Activated naive CD4-positive, alpha-beta T cell treated with anti-CD3 and anti-CD28 coated beads for 36 hours (primary cell): ENCODE measurements at places on chromosomes 11 and 22. TPM values are rescaled to one million over a fixed set of nuclear protein-coding genes. Genes with fewer than 3 reads are reported as not detected.

Gene RFPL2
- not detected for total RNA-seq

Gene WNT7B
- not detected for total RNA-seq

Gene PDGFD
- total RNA-seq, result not detected

Gene DRD2
- total RNA-seq, result not detected

DNA sequence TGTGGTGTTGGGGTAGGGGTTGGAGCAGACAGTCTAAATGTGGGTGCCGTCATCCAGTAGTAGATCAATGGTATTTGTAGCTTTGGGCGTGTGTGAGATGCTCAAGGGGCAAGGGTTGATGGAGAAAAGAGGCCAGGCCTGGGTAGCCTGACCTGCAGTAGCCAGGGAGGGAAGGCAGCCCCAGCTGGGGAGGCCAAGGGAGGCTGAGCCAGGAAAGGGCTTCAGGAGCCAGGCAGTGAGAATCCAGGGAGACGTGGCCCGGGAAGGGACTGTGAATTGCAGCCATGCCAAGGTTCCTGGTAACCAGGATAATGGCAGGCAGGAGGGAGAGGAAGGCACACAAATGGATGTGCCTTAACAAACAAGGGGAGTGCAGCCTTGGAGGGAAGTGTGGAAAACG, 2.5 kb upstream of the DERL3 start:
- DNase-seq, result no peak
- peaks cover 3% of the 10 kb centered on the region for H3K27me3 ChIP-seq
- no peak overlapping the region for H3K27ac ChIP-seq
- H3K36me3 ChIP-seq, result no peaks in the 10 kb centered on the region

- peak overlapping the region; percentile 78 for H3K4me3 ChIP-seq
- H3K36me3 ChIP-seq, result peaks cover 10% of the 10 kb centered on the region
- peak; percentile 58 for DNase-seq
- H3K27me3 ChIP-seq, result no peaks in the 10 kb centered on the region
- H3K27ac ChIP-seq, result peak overlapping the region; percentile 61
- H3K4me1 ChIP-seq, result peaks cover 33% of the 10 kb centered on the region
These were observed 714 bp downstream of the CD59 start for GRCh38 chr11:33735271-33736147.

- H3K36me3 ChIP-seq, result peaks cover 45% of the 10 kb centered on the region
- no peak for DNase-seq
- H3K27ac ChIP-seq, result peak overlapping the region; percentile 86
- peak overlapping the region; percentile 97 for H3K4me3 ChIP-seq
- H3K4me1 ChIP-seq, result peaks cover 34% of the 10 kb centered on the region
These were observed 1.4 kb downstream of the SCO2 start for GRCh38 chr22:50523806-50524675.

DNA sequence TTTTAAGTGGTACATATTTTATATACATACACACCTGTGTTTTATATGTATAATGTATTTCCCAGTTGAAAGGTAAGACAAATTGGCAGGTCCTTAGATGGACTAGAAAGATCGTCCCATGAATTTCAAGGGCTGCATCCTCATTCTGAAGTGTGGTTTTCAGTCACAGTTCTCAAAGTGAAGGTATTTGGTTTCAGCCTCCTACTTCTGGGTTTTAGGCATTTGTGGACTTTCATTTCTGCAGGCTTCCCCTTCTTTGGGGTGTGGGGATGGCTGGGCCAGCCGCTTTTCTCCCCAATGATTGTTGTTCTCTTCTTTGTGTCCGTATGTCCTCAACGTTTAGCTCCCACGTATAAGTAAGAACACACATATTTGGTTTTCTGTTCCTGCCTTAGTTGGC, 10.0 kb downstream of the DCPS start:
- H3K27ac ChIP-seq, result no peak overlapping the region
- no peak for DNase-seq
- no peaks in the 10 kb centered on the region for H3K27me3 ChIP-seq
- H3K4me1 ChIP-seq, result peaks cover 27% of the 10 kb centered on the region

- H3K36me3 ChIP-seq, result peaks cover 31% of the 10 kb centered on the region
- H3K27me3 ChIP-seq, result no peaks in the 10 kb centered on the region
- DNase-seq, result no peak
- peaks cover 37% of the 10 kb centered on the region for H3K4me1 ChIP-seq
- no peak overlapping the region for H3K27ac ChIP-seq
- H3K4me3 ChIP-seq, result no peak overlapping the region
These were observed 28.4 kb downstream of the GRAMD1B start for GRCh38 chr11:123458501-123458900.

DNA sequence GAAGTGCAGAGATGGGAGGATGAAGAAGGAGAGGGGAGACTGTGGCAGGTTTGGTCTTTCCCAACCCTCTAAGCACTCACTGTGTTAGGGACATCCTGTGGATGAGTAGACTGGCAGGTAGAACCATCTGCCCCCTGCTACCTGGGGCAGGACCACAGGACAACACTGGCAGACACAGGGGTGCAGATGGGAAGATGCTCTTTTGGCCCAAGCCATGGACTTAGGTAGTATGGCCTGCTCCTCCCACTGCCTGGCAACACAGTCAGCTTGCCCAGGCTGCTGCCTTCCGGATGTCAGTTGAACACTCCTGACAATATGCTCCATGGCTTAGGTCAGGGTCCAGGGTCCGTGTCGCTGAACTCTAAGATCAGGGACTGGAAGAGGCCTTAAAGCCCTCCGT, 140.7 kb upstream of the NAV2 start:
- no peak for DNase-seq
- H3K27me3 ChIP-seq, result peaks cover 4% of the 10 kb centered on the region
- H3K4me3 ChIP-seq, result no peak overlapping the region
- no peaks in the 10 kb centered on the region for H3K36me3 ChIP-seq
- H3K27ac ChIP-seq, result no peak overlapping the region
- H3K4me1 ChIP-seq, result no peaks in the 10 kb centered on the region

- peaks cover 21% of the 10 kb centered on the region for H3K4me1 ChIP-seq
- no peak for DNase-seq
- no peak overlapping the region for H3K4me3 ChIP-seq
These were observed 121.9 kb upstream of the HSD17B12 start for GRCh38 chr11:43558556-43559127.

DNA sequence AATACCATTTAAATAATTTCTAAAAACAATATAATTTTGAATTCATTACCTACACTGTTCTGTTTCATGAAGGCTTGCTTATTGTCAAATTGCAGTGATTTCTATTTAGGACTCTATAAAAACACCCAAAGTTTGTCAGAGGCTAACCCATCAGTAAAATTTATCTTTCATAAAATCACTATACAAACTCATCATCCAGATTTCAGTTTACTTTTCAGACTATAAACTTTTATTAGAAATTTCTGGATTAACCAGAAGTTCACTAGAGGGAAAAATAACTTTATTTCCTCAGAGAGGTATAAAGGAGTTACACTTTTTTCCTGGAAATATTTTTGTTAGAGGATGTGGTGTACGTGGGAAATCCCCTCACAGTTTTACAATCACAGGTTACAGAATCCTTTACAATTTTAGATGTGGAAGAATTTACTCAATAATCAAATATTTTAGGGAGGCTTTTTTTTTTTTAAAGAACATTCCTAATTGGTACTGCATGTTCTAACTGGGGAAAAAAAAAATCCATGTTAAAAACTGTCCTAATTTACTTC, 176.7 kb downstream of the SWAP70 start:
- H3K4me3 ChIP-seq, result no peak overlapping the region
- no peak for DNase-seq
- H3K4me1 ChIP-seq, result peaks cover 41% of the 10 kb centered on the region
- H3K36me3 ChIP-seq, result peaks cover 13% of the 10 kb centered on the region
- no peaks in the 10 kb centered on the region for H3K27me3 ChIP-seq

DNA sequence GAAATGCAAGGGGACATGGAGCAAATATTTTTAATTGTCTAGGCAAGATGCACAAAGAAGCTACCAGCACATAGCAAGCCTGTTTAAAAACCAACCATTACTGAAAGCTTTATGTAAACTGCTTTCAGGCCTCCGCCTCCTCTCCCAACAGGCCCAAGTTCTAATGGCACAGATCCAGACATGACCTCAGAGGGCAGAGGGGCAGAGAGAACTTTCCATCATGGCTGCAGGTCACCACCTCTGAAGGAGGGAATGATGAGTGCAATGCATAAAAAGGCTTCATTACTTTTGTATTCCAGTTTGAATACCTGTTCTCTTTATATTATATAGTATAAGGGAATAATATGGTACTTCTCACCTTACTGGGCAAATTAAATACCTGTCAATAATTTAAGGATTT, 15.2 kb downstream of the DDX17 start:
- no peak for DNase-seq
- H3K4me1 ChIP-seq, result peaks cover 70% of the 10 kb centered on the region
- peaks cover 75% of the 10 kb centered on the region for H3K36me3 ChIP-seq
- H3K27me3 ChIP-seq, result no peaks in the 10 kb centered on the region

GRCh38 chr11:64456509-64457320, 97.8 kb downstream of the RPS6KA4 start:
- H3K4me1 ChIP-seq, result no peaks in the 10 kb centered on the region
- no peaks in the 10 kb centered on the region for H3K36me3 ChIP-seq
- no peak overlapping the region for H3K27ac ChIP-seq
- H3K27me3 ChIP-seq, result no peaks in the 10 kb centered on the region
- no peak overlapping the region for H3K4me3 ChIP-seq

DNA sequence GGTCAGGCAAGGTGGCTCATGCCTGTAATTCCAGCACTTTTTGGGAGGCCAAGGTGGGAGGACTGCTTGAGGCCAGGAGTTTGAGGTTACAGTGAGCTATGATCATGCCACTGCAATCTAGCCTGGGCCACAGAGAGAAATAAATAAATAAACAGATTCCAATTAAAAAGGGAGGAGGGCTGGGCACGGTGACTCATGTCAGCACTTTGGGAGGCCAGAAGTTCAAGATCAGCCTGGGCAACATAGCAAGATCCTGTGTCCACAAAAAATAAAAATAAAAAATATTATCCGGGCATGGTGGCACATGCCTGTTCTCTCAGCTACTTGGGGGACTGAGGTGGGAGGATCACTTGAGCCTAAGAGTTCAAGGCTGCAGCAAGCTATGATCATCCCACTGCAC, 7.5 kb downstream of the CYB561A3 start:
- DNase-seq, result no peak
- no peak overlapping the region for H3K4me3 ChIP-seq
- H3K27me3 ChIP-seq, result no peaks in the 10 kb centered on the region

GRCh38 chr11:83543706-83544439, 257.7 kb upstream of the CCDC90B start:
- H3K4me3 ChIP-seq, result no peak overlapping the region
- no peaks in the 10 kb centered on the region for H3K36me3 ChIP-seq
- H3K4me1 ChIP-seq, result no peaks in the 10 kb centered on the region
- H3K27ac ChIP-seq, result no peak overlapping the region

DNA sequence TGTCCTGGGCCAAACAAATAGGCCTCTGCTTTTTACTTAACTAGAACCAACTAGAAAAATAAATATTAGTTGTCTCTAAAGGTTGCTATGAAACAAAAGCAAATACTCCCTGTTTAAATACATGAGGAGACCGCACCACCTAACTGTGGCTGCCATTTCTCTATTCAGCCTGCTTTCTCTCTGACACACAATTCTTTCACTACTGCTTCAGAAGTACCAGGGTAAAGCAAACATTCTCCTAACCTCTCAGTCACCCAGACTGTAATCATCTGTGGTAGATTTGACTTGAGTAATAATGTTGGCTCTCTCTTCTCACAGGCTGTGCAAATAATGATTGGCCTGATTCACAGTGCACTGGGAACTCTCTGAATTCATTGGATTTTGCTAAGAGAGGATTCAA, 41.0 kb upstream of the MS4A8 start:
- H3K36me3 ChIP-seq, result no peaks in the 10 kb centered on the region
- no peak overlapping the region for H3K27ac ChIP-seq
- no peak for DNase-seq

DNA sequence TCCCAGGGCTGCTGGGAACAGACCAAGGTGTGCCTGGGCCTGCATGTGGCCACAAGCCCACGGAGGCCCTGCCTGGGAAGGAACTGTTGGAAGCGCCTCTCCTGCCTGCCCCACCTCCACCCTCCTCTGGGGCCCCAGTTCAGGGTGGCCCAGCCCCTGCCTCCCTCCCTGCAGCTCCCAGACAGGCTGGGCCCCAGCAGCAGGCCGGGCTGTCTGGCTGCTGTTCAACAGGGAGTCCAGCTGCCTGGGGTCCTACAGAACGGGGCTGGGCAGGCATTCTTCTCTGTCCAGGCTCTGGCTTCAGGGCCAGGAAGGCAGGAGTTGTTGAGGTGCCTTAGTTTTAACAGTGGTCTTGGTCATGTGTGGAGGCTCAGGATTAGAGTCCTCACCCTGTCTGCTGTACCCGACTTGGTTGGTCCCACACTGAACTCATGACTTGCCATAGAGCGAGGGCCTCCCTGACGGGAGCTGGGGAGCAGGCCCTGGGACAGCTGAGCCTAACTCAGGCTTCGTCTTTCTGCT, 11.8 kb downstream of the PRDM11 start:
- peaks cover 2% of the 10 kb centered on the region for H3K36me3 ChIP-seq
- peaks cover 4% of the 10 kb centered on the region for H3K4me1 ChIP-seq
- H3K4me3 ChIP-seq, result no peak overlapping the region
- no peaks in the 10 kb centered on the region for H3K27me3 ChIP-seq
- H3K27ac ChIP-seq, result no peak overlapping the region

DNA sequence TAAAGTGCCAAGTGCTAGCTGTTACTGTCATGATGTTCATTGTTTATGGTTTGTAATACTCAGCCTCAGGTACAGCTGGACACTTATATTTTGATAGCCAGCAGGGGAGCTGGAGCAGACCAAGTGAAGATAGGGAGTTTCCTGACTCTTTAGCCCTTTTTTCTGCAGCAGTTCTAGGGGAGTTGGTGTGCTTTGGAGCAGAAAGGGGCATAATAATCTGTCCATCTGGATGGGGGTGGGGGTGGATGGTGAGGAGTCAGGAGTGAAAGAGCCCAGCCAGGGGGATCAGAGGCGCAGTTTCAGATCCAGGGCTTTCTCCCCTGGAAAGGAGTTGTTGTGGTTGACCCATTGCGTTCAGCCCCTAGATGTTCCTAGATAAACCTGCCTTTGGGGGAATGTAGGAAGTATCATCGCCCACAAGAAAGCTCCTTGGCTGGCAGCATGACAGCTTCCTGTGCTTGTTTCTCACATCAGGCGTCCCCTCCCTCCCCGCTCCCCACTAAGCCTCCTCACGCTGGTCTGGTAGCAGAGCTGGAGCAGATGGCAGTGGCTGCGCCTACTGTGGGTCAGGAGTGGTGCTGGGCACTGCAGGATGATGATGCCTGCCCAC, 41.9 kb downstream of the MED15 start:
- H3K27ac ChIP-seq, result peak overlapping the region; percentile 100
- peak overlapping the region; percentile 70 for H3K4me3 ChIP-seq
- peaks cover 90% of the 10 kb centered on the region for H3K4me1 ChIP-seq
- no peaks in the 10 kb centered on the region for H3K27me3 ChIP-seq
- DNase-seq, result peak; percentile 74
- H3K36me3 ChIP-seq, result peaks cover 33% of the 10 kb centered on the region
